ENCODE measurements at places on chromosomes 5 and 9. TPM values are rescaled to one million over a fixed set of nuclear protein-coding genes. Genes with fewer than 3 reads are reported as not detected.

DNA sequence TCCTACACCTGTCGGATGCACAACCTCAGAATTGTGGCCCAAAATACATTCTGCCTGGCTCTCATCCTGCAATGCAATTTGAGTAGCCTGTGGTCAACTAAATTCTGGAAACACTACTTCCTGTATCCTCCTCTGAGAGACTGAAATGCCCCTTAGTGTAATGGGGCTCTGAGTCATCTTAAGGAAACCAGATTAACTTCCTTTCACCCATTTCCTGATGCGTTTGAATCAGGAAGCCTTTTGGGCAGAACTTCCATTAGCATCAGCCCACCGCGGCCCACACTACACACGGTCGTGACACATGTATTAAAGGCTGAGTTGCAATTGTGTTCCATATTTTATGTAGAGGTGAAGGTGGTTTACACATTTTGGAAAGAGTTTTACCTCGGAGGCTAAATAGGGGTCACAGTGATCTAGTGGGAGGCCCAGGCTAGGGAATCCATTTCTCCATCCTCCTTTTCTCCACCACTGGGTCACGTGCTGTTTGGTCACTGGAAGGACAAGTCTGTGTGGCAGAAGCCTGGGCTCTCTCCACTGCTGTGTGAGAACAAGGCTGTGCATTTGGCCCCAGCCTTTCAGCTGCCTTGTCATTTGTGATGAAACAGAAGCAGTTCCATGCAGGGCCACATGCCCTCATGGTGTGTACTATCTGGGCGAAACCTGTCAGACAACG is 55.9 kb downstream of the DAP start:
- no peak overlapping the region for H3K4me3 ChIP-seq
- no peaks in the 10 kb centered on the region for H3K36me3 ChIP-seq
- DNase-seq: no peak
- H3K27me3 ChIP-seq: no peaks in the 10 kb centered on the region

LAMC3 gene
- total RNA-seq: 19.5 TPM

DRD1 gene
- total RNA-seq: 0.40 TPM

DNA sequence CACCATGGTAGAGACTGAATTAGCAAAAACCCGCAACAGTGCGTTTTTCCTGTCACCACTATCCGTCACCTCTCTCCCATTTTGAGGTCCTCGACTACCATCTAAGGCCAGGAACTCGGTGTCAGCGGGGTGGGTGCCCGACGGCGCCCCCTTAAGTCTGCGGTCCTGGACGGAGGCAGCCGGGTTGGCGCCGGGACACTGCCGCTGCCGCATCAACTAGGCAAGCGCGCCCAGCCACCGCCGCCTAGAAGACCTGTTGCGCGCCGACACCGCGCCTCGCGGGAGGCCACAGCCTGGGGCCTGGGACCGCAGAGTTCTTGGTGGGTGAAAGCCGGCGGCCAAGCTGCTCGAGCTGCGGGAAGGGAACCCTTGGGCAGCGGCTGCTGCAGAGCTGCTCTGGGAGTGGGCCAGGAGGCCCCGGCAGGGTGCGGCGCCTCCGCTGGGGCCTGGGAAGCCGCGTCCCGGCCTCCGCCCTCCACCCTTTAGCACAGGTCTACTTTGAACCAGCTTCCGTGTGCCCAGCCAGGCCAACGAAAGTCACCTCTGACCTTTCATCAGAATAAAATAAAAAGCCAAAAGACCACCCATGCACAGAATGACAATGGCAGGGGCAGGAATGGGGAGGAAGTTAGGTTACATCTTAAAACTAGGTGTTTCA is 3.5 kb downstream of the FOXB2 start:
- H3K36me3 ChIP-seq: no peaks in the 10 kb centered on the region
- H3K27ac ChIP-seq: no peak overlapping the region
- no peak for DNase-seq
- no peak overlapping the region for H3K4me3 ChIP-seq
- peaks cover 91% of the 10 kb centered on the region for H3K27me3 ChIP-seq

FYB1 gene
- total RNA-seq: 1.6 TPM

SPINK13 gene
- not detected for total RNA-seq

CNOT6 gene
- 54.4 TPM for total RNA-seq

DNA sequence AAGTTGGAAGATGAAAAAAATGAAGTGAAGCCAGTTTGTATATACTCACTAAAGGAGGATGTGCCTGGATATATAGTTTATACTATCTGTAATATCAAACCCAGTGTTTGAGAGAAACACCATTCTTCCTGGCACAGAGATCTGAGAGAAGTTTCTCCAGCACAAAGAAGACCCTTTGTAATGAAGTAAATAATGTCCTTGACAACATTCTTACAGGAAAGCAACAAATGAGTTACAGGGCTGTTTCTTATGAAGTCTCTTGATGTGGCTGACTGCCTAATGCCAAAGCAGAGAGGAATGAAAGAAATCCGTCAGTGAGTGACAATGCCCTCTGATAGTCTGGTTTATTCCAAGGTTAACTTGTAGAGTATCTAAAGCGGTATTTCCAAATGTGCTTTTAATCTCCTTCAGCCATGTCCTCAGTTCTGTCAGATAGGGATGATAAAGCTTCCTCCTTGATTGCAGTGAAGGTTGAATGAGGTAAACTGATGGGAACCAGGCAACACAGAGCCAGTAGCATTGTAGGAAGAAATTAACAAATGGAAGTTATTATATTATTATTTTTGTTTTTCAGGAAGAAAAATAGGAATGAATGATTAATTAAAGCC is 123.1 kb upstream of the ZNF608 start:
- H3K4me1 ChIP-seq: peaks cover 71% of the 10 kb centered on the region
- H3K27ac ChIP-seq: peak overlapping the region; percentile 77
- H3K4me3 ChIP-seq: no peak overlapping the region
- DNase-seq: no peak

ANKRD18A gene
- total RNA-seq: 0.36 TPM

PPP3R2 gene
- total RNA-seq: 0.34 TPM

DNA sequence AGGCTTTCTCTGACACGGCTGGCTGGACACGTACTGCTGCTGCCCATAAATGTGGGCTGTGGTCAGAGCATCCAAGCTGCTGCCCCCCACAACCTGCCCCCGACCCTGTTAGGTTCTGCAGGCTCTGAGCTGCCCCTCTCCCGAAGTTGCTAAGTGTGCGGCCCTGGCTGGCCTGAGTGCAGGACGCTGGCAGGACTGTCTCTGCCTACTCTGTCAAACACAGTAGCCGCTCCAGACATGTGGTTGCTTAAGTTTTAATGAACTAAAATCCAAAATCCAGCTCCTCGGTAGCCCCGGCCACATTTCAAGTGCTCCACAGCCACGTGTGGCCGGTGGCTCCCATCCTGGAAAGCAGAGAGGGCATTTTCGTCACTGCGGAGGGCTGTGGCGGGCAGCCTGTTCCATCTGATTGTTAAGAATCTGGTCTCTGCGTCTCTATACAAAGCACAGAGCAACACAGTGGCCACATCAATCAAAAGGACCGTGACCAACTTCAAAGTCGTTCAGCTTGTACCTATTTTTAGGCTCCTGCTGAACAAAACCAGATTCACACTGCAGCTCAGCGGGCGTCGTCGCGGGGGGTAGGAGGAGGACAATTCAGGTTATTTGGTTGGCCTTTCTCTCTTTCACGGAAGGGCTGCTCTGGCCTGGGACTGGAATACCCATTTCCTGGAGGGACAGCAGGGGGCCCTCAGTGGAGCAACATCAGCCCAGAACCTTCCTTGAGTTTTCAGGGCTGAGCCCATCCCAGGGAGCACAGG is 68.9 kb downstream of the PTCH1 start:
- no peak overlapping the region for H3K27ac ChIP-seq
- H3K4me3 ChIP-seq: no peak overlapping the region
- peaks cover 28% of the 10 kb centered on the region for H3K4me1 ChIP-seq
- H3K27me3 ChIP-seq: no peaks in the 10 kb centered on the region
- DNase-seq: no peak
- peaks cover 44% of the 10 kb centered on the region for H3K36me3 ChIP-seq

ANKRD55 gene
- total RNA-seq: 0.18 TPM

GRCh38 chr9:89632192-89632733 is 27.5 kb downstream of the GADD45G start:
- no peak overlapping the region for H3K27ac ChIP-seq
- H3K27me3 ChIP-seq: no peaks in the 10 kb centered on the region
- no peak for DNase-seq
- no peaks in the 10 kb centered on the region for H3K36me3 ChIP-seq
- no peak overlapping the region for H3K4me3 ChIP-seq

PHYHD1 gene
- 22.2 TPM for total RNA-seq

TEK gene
- total RNA-seq: 5.9 TPM

- no peaks in the 10 kb centered on the region for H3K4me1 ChIP-seq
- DNase-seq: no peak
- H3K36me3 ChIP-seq: peaks cover 2% of the 10 kb centered on the region
- H3K4me3 ChIP-seq: no peak overlapping the region
- H3K27ac ChIP-seq: no peak overlapping the region
- no peaks in the 10 kb centered on the region for H3K27me3 ChIP-seq
Measured at GRCh38 chr9:136511670-136512592, 29.1 kb upstream of the SEC16A start.

DNA sequence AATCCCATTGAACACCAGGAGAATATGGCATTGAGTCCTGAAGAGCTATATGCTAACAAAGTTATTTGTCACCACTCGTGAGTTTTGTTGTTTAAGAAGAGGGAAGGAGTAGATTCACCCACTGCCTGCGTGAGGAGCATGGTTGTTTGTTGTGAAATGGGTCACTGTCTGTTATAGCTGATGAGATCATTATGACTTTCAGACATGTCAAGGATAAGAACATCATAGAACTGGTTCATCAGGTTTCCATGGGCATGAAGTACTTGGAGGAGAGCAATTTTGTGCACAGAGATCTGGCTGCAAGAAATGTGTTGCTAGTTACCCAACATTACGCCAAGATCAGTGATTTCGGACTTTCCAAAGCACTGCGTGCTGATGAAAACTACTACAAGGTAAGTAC is 76.9 kb downstream of the SYK start:
- peak; percentile 3 for DNase-seq
- peaks cover 4% of the 10 kb centered on the region for H3K27me3 ChIP-seq
- H3K36me3 ChIP-seq: no peaks in the 10 kb centered on the region
- H3K27ac ChIP-seq: no peak overlapping the region
- peaks cover 8% of the 10 kb centered on the region for H3K4me1 ChIP-seq

DNA sequence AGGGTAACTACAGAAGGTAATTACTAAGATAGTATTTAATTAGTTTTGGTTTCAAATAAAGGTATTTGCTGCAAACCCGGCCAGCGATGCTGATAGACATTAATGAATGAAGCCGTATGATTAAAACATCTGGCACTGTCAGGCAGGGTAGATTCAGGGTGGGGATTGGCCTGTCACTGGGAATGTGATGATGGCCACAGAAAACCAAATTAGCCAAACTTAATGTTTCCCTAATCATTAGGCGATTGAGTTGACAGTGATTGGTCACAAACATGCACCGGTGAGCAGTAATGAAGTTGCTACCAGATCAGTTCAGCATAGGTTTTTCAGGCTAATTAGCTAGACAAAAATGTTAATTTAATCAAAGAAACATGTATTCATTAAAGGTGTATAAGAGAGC is 107.5 kb downstream of the SGCD start:
- H3K4me3 ChIP-seq: no peak overlapping the region
- H3K4me1 ChIP-seq: no peaks in the 10 kb centered on the region
- H3K27ac ChIP-seq: no peak overlapping the region
- DNase-seq: no peak
- H3K27me3 ChIP-seq: peaks cover 19% of the 10 kb centered on the region
- H3K36me3 ChIP-seq: peaks cover 3% of the 10 kb centered on the region

DNA sequence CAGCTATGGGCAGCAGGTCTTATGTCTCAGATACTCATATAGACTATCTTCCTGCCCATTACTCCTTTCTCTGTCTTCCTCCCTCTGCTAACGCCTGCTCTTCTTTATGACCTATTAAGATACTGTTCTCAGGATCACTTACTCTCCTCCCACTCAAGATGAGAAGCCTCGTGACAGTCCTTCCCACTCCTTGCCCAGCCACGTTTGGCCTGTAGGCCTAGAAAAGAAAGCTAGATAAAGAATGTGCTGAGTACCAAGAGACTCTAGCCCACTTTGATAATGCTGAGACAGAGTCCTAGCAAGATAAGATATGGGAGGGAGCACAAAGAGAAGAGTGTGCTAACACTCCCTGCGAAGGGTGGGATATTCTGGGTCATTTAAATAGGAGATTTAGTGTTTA is 6.8 kb upstream of the DENND4C start:
- no peak for DNase-seq
- no peak overlapping the region for H3K4me3 ChIP-seq
- H3K4me1 ChIP-seq: peaks cover 27% of the 10 kb centered on the region
- peak overlapping the region; percentile 91 for H3K27ac ChIP-seq

DNA sequence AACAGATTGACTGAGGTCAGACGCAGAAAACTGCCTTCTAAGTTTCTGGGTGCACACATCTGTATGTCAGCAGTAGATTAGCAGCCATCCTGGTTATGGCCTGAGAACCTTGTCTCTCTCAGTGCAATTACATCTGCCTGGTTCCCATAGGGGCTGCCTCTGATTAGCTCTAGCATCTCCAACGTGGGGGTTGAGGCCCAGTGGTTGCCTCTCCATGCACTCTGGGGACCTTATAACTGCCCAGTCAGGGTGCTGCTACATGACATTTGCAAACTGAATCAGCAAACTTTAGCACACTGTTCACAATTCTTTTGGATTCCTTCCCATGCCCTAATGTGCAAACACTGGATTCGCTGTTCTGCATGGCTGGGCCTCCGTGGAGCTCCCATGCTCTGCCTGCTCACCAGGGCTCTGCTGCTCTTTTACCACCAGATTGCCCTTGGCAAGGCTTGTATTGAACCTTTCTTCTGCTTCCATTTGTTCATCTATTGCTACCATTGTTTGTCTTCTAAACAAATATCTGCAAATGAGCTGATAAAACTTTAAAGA is 36.2 kb downstream of the SNX18 start:
- H3K27ac ChIP-seq: no peak overlapping the region
- H3K36me3 ChIP-seq: peaks cover 4% of the 10 kb centered on the region
- peaks cover 8% of the 10 kb centered on the region for H3K4me1 ChIP-seq
- no peak for DNase-seq
- no peak overlapping the region for H3K4me3 ChIP-seq

SOX30 gene
- total RNA-seq: not detected

DNA sequence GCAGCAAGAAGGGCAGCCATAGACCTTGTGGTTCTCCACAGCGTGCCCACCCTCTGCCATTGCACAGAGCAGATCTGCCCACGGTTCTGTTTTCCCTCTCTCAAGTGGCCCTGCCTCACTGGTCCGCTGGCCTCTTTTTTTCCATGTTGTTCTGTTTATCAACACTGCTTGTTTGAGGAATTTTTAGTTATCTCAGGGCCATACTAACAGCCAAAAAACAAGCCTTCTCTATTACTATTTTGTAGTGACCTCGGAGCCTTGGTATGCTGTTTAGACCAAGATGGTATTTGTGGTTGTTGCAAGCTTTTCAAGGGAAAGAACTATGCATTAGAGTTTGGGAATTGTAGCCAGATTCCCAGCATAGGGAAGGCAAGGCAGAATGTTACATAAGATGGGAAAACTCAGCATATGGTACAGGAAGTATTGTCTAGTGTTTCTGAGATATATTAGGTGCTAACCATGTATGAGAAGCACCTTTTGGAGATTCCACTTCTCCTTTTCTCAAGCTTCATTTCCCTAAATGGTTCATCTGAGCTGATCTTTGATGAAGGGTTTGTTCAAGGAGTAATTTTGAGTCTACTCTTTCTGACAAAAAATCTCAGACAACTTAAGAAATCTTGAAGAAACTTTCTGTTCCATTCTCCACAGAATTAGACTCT is 54.3 kb downstream of the NUP214 start:
- no peak overlapping the region for H3K4me3 ChIP-seq
- H3K36me3 ChIP-seq: peaks cover 40% of the 10 kb centered on the region
- H3K27ac ChIP-seq: peak overlapping the region; percentile 70
- DNase-seq: no peak
- H3K27me3 ChIP-seq: no peaks in the 10 kb centered on the region

- H3K36me3 ChIP-seq: no peaks in the 10 kb centered on the region
- no peak for DNase-seq
Measured at GRCh38 chr5:158287643-158288271, 428.8 kb upstream of the CLINT1 start.

All from mesothelial cell of epicardium (in vitro differentiated cells).